Kasumi-1 (cell line): ENCODE measurements at places on chromosomes 11 and 22.

GRCh38 chr11:62338218-62338617 is 970 bp downstream of the ASRGL1 start:
- no peak for DNase-seq

- no peak for DNase-seq
Observed at GRCh38 chr11:65120831-65121230, 1.1 kb downstream of the FAU start.

- no peak for DNase-seq
Observed at GRCh38 chr22:40535642-40536041, 100.9 kb downstream of the MRTFA start.

GRCh38 chr22:39028281-39028680 is 7.4 kb downstream of the APOBEC3D start:
- DNase-seq: no peak

GRCh38 chr22:48483764-48484528 is 1343.7 kb downstream of the BRD1 start:
- no peak for DNase-seq

GRCh38 chr22:33766091-33766490 is 154.2 kb downstream of the LARGE1 start:
- DNase-seq: no peak

DNA sequence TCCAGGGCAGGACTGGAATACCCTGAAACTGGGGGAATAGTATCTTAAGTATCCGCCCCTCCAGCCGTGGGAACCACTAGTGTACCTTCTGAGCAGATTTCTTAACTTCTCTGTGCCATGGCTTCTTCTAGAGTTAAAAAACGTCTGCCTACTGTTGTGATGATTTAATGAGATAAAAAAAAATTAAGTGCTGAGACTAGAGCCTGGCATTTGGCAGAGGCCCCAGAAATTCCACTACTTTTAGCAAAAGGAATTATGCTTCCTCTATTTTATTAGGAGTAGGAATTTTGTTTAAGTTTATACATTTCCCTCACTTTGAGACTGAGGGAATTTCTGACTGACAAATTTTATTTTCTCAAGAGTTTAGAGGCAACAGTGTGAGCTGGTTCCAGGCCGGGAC is 371.2 kb upstream of the B3GAT1 start:
- no peak for DNase-seq

- DNase-seq: no peak
Observed at GRCh38 chr11:4763096-4763495, 6.6 kb downstream of the OR51F1 start.

- DNase-seq: no peak
Observed at GRCh38 chr11:96641261-96641660, 251.4 kb downstream of the JRKL start.

DNA sequence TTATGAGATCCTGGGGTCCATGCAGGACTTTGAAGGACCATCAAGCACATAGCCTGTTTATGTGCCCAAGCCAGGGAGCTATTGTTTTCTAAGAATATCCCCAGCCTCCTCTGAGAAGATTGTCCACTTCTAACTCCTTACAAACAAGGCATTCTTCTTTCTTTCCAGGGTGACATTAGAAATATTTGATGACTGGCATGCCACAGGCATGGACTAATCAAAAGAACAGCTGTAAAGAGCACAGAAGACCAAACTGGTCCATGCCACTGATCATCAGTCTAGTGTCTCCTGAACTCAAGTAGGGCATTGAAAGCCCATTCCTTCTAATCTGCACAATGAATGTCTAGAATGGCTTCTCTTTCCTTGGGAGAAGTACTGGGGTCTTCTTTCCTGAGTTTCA is 24.9 kb upstream of the LMO2 start:
- DNase-seq: no peak

DNA sequence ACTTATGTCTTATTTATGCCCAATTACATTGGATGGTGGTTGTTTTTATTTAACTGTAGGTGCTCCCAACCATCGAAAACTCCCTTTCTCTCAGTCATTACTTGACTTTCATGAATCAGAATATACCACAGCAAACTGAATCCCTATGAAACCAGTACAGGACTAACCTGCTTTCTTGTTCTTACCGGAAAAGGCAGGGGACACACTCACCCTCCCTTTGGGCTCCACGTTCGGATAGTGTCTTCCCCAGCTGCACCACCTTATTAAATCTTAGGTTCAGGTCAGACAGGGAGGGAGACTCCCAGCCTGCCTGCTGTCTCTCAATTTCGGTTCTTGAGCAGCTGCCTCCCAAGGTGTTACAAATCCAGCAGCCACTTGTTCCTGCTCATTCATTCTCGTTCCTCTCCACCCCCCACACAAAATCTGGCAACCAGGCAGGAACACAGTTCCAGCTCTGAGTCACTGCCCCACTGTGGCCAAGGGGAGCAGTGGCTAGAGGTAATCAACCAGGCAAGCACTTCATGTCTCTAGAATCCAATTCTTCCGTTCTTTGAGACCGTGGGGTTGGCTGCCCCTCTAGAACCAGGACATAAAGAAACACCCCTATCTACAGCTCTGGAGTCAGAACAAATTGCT is 133.0 kb downstream of the PLEKHA7 start:
- no peak for DNase-seq

- DNase-seq: no peak
Observed at GRCh38 chr11:133818302-133818701, 27.0 kb downstream of the SPATA19 start.

- no peak for DNase-seq
Observed at GRCh38 chr11:64306876-64307622, 1.7 kb downstream of the ESRRA start.

DNA sequence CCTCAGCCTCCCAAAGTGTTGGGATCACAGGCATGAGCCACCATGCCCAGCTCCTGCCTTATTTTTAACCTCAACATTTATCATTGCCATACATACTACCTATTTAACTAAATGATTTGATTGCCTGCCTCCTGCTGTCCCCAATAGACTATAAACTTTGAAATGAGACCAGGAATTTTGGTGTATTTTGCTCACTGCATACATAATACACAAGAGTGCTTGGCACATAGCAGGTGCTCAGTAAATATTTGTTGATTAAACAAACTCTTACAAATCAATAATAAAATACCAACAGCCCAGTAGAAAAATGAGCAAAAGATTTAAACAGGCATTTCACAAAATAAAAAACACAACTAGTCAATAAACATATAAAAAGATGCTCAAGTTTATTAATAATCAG is 49.5 kb upstream of the PHF21A start:
- DNase-seq: no peak
